ENCODE measurements at places on chromosomes 2 and 18. TPM values are rescaled to one million over a fixed set of nuclear protein-coding genes. Genes with fewer than 3 reads are reported as not detected.

DNA sequence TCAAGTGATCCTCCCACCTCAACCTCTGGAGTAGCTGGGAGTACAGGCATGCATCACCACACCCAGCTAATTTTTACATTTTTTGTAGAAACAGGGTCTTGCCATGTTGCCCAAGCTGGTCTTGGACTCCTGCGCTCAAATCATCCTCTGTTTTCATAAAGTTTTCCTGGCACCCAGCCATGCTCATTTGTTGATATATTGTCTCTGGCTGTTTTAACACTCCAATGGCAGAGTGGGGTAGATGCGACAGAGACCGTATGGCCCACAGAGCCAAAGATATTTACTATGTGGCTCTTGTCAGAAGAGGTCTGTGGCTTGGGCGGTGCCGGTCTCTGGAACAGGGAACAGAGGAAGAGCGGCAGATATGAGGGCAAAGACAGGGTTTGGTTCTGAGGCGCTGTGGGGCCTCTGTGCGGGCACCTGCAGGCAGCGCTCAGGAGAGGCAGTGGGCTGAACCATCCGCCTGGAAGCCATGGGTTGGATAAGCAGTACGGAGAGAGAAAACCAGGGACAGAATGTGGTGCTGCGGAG, 50.2 kb downstream of the CENPO start:
- no peak for DNase-seq

DNA sequence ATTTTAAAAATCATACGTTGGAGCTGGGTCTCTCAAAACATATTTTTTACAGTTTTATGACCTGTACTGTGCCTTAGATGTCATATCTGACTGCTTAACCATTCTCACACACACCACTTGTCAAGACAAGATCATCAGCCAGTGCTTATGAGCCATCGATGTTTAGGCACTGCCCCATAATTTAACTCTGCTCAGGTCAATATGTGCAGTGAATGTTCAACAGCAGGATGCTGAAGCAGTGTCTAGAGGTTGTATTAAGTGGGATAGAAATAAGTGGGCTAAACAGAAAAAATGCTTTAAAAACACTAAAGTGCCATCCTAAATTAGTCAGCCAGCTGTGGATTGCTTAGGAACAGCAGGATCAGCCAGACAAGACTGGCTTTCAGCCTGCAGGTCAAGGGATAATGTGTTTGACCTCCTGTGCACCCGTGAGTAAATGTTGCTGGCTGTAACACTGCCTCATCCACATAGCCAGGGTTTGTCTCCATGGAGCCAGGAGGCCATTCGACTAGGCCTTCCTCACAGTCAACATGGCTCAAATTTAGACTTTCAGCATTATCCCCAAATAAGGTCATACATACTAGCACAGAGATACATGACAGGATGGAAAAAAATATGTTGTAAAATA, 139.0 kb upstream of the NXPH2 start:
- DNase-seq = no peak

DNA sequence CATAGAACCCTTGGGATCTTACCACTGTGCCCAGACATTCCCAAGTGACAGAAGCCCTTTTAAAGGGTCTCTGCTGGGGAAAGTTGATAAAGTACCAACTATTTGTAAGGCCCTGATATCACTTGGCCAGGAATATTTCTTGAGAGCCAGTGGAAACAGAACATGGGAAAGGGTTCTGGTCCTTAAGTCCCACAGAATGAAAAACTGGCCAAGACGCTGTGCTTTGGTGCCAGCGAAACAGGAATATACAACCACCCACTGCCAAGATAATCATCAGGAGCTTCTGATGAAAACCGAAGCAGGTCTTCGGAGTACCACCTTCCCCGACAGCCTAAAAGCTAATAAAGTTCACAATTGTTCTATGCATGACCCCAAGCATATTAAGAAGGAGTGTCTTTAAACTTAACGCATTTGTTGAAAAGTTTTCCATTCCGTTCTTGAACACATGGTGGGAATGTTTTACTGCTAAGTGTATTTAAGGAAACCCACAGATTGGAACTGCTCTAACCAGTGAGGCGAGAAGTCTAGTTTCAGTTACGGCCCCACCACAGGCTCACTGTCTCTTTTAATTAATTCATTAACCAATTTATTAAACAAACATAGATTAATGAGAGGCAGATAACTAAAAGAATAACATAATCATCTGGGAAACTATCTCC, 152.6 kb downstream of the ANKRD44 start:
- DNase-seq = no peak

MYO7B gene
- total RNA-seq = 0.11 TPM

GRCh38 chr2:120896901-120897300, 161.2 kb downstream of the GLI2 start:
- DNase-seq = no peak
